ENCODE measurements at places on chromosomes 1 and 21. TPM values are rescaled to one million over a fixed set of nuclear protein-coding genes. Genes with fewer than 3 reads are reported as not detected.
A peak's percentile ranks its signal among the peaks of the same experiment; 100 is the strongest.

GRCh38 chr1:95671098-95671497, 437.1 kb downstream of the RWDD3 start:
- no peak for DNase-seq

DNA sequence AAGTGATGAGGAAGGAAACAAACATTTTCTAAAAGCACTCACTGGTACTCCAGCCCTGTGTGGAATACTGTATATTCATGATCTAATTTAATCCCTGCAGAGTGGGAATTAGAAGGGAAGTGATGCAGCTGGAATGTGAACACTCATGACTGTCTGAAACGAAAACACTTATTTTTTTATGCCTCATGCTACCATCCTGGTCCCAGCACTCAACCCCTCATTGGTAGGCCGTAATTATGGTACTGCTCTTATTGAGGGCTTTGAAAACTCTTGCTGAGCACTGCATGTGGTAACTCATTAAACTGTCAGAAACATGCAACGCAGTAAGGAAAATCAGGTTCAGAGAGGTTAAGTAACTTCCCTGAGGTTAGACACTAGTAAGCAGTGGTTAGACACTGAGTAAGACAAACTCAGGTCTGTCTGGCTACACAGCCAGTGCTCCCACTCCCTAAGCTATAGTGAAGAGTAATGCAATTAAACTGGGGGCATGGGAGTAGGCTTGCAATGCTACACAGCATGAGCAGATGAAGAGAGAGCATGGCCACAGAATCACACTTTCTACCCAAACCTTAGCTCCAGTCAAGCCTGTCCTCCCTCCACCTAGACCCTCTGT, 17.3 kb upstream of the TNFSF4 start:
- DNase-seq = no peak

GRCh38 chr1:61606448-61607312, 118.3 kb downstream of the TM2D1 start:
- DNase-seq = no peak

- DNase-seq = no peak
These were observed 123.1 kb downstream of the AKT3 start for GRCh38 chr1:243726806-243727502.

DNA sequence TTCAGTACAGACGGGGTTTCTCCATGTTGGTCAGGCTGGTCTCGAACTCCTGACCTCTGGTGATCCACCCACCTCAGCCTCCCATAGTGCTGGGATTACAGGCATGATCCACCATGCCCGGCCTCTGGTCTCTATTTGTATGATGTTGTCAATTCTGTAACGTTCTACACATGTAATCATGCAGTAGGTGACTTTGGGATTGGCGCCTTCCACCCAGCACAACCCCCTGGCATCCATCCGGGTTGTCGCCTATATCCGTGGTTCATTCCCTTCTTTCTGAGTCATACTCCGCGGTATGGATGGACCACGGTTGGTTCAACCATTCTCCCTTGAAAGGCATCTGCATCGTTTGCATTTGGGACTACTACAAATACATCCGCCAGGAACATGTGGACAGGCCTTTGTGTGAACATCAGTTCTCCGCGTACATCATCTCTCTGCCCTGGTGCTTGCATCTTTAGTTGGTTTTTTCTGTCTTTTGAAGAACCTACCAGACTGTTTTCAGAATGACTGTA, 72.1 kb downstream of the PDE9A start:
- DNase-seq = no peak

- DNase-seq = peak; percentile 26
These were observed 50.0 kb downstream of the SLC37A1 start for GRCh38 chr21:42563686-42564085.

GRCh38 chr1:234836045-234836681, 226.2 kb upstream of the IRF2BP2 start:
- DNase-seq = no peak

Gene A3GALT2
- not detected for total RNA-seq

Gene PLA2G2F
- not detected for total RNA-seq

Gene OR2T2
- not detected for total RNA-seq

Gene TSPAN2
- 4.3 TPM for total RNA-seq
